Inflammatory macrophage treated with lipopolysaccharide for 1 hour (primary cell): ENCODE measurements at places on chromosomes 11 and 22.

GRCh38 chr11:15370495-15371147 is 255.9 kb downstream of the INSC start:
- no peak for DNase-seq

DNA sequence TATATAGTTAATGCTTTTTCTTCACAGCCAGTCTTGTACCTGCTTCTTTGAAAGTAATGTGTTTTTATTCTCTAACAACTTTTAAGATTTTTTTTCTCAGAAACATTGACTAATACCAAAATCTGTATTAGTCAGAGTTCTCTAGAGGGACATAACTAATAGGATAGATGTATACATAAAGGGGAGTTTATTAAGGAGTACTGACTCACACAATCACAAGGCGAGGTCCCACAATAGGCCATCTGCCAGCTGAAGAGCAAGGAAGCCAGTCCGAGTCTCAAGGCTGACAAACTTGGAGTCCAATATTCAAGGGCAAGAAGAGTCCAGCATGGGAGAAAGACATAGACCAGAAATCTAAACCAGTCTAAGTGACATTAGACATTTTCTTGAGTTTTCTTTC is 140.0 kb downstream of the RAB38 start:
- no peak for DNase-seq

DNA sequence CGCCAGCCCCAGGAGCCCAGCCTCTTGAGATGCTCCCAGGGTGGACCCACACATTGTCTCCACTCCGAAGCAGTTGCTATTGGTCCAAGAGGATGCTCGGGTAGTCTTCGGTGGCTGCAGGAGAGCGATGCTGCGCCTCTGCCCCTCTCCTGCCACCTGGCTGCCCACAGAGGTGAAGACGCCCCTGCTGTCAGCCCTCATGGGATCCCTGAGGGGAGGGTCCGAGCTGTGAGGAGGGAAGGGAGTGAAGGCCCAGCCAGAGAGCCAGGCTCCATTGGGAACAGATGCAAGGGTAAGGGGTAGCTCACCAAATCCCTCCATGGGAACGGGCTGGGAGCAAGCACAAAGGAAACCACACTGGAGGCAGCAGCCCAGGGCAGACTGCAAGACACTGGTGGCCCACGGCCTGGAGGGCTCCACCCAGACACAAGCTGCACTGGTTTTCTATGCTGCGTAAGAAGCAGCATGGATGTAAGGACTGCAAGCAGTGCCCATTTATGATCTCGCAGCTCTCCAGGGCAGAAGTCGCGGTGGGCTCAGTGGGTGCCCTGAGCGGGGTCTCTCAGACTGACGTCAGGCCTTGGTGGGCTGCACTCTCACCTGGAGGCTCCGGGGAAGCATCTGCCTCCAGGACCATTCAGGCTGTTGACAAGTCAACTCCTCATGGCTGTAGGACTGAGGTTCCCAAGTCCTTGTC is 15.7 kb downstream of the TSPAN32 start:
- no peak for DNase-seq

DNA sequence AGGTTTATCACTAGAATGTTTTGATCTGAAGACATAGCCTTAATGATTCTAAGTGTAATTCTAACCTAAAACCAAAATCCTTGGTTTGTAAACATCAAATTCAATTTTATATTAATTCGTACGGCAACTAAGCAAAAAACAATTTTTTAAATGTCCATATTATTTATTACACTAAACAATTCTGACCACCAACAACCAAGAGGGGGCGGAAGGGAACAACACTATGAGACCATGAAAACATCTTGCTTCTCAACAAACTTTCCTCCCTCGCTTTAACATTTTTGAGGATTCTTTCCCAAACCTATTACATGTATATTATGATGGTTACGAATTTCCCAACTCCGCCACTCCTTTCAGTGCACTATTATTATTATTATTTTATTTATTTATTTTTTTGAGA is 6.5 kb upstream of the UCP2 start:
- DNase-seq, result peak; percentile 13

- DNase-seq, result no peak
Observed at GRCh38 chr11:39772525-39773137, 1686.8 kb downstream of the LRRC4C start.

- no peak for DNase-seq
Observed at GRCh38 chr11:119337581-119338317, 2.9 kb downstream of the C1QTNF5 start.

GRCh38 chr11:126485021-126485792 is 129.7 kb downstream of the ST3GAL4 start:
- no peak for DNase-seq

GRCh38 chr22:23911318-23911980 is 17.3 kb downstream of the MIF start:
- no peak for DNase-seq

DNA sequence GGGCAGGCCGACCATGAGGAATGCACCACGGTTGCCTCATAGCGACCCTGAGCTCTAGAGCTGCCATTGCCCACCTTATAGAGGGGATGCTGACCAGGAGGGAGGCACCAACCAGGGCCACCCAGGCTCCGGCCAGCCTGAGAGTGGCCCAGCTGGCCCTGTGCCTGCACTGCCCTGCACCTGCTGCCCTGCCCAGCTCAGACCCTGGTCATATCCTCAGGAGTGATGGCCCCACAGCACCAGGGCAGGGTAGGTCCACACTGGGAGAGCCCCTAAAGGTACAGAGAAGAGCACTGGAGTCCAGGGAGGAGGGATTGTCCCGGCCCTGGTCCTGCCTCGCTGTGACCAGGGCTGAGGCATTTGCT is 127.8 kb downstream of the MED15 start:
- DNase-seq, result no peak

GRCh38 chr22:48226026-48227013 is 1463.9 kb downstream of the TBC1D22A start:
- no peak for DNase-seq

- DNase-seq, result peak; percentile 44
Observed at GRCh38 chr11:63536669-63537292, at the start of gene PLAAT4. Gene PLAAT4, plus strand, starts transcription at chr11:63536808. Its CDS starts 61 bp downstream, at chr11:63536869.

DNA sequence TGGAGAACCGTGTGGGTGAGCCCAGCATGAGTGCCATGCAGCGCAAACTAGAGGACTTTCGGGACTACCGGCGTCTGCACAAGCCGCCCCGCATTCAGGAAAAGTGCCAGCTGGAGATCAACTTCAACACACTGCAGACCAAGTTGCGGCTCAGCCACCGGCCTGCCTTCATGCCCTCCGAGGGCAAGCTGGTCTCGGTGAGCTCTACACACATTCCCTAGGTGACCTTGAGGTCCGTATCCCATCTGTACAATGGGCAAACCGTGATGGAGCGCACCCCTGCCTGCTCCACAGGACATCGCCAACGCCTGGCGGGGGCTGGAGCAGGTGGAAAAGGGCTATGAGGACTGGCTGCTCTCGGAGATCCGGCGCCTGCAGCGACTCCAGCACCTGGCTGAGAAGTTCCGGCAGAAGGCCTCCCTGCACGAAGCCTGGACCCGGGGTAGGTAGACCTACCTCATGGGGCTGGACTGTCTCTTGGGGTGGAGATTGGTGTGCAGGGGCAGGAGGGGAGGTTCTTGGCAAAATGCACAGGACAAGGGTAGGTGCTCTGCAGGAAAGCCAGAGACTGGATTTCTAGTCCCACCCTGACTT is 10.6 kb downstream of the CTSF start:
- no peak for DNase-seq

GRCh38 chr11:102882389-102883024 is 7.7 kb upstream of the MMP12 start:
- peak; percentile 83 for DNase-seq

DNA sequence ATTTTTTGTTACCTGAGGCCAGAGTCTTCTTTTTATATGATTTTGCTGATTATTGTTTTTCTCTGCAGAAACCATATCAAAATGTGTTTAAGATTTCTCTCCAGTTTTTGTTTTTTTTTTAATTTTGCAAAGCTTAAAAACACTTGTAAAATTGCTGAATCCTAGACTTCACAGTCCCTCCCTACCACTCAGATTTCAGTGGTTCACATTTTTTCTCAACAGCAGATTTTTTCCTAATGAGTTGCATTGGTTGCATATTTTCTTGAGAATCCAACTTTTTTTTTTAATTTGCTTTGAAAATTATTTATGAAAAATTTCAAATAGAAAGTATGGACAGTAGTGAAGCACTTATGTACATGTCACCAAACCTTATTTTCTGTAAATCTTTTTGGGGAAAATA is 5.8 kb downstream of the ARL14EP start:
- DNase-seq, result no peak

DNA sequence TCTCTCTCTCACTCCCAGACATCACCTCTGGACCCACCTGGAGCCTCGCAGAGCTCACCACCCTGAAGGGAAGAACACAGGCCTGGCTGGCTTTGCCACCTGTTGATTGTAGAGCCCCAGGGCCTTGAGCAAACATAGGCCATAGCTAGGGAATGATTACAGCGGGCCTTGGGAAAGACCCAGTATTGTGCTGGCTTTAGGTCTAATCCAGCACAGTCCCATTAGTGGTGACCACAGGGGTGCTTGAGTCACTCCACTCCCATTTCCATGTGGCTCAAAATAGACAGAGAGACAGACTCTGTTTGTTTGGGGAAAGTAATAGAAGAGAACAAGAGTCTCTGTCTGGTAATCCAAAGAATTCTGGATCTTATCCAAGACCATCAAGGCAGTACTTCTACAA is 42.7 kb upstream of the FAM181B start:
- no peak for DNase-seq

DNA sequence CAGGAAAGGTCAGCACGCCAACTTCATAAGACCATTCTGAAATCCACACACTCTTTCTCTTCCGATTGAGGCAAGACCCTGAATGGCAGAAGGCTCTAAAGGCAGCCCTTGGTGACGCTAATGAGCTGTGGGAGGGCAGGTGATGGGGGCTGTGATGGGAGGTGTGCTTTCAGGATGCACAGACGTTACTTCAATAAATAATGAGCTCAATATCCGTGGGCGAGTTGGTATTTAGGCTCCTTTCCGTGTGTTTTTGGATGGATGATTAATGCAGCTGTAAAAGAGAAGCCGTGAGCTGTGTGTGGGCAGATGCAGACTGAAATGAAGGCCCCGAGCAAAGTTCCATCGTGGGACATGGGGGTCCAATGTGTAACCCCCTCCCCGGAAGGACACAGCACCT is 130.6 kb upstream of the CSNK2A3 start:
- no peak for DNase-seq

DNA sequence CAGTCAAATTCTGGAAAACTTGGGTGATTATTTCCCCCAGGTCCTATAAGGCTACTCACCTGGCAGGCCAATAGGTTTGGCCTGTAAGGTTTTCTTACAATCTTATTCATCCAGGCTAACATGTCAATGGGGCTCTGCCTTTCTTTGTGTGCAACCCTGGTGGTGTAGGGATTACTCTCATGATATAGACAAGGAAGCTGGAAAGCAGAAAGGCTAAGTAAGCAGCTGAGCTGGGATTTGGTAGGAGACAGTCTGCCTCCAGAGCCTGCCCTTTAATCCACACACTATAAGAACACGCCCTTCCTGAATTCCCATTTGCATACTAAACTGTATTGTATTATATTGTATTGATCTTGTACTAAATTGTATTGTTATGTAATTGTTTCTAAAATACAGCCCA is 373.3 kb upstream of the CCDC90B start:
- DNase-seq, result no peak

DNA sequence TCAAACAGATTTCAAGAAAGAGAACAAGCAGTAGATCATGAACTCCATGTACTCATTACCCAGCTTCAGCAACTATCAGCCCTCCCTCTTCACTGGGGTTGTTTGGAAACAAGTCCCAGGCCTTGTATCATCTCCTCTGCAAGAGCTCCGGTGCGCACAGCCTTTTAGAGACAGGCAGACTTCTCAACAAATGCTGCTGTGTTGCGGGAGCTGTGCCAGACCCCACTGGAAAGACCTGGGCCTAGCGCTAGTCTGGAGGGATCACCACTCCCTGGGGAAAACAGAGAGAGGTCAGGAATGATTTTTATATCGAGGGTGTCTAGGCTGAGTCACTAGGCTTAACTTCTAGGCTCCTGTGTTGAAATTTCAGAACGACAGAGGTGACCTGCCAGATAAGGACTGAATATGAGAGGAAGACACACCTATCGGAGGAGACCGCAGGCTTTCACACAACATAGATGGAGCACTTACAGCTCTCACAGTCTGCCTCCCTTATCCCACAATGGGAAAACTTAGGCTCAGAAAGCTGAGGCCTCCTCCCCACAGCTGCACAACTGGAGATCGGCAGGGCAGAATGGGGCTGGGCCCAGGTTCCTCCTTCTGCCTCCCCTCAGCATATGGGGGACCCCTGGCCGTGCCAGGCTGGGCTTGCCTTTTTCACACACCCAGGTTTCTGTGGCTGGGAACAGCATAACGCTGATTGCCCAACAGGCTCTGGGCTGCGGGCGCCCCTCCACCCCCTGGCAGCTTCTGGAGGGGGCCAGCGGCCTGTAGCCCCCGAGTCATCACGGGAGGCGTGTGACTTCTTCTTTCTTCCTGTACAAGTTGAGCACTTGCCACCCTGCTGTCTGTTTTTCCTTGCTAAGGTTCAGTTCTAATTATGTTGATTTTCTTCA is 86.0 kb downstream of the PKNOX2 start:
- no peak for DNase-seq

DNA sequence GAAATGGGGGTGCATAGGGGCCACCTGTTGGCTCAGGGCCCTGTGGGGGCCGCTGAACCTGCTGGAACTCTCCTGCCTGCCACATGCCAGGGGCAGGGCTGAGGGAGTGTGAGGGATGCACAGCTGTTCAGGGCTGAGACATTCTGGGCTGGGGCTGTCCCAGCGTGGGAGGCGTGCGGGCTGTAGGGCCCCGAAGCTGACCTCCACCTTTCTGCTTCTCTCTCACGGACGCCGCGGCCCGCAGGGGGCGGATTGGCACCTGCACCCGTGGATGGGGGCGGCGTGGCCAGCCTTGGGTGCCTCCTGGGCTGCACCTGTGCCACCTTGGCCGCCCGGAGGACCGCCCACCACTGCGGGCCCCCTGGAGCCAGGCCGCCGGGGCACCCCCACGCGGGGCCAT is 4.1 kb downstream of the CCDC188 start:
- DNase-seq, result no peak

GRCh38 chr11:63738720-63739360 is 29.7 kb downstream of the ZFTA start:
- peak; percentile 65 for DNase-seq

- DNase-seq, result no peak
Observed at GRCh38 chr11:77446911-77447629, 26.8 kb downstream of the PAK1 start.

DNA sequence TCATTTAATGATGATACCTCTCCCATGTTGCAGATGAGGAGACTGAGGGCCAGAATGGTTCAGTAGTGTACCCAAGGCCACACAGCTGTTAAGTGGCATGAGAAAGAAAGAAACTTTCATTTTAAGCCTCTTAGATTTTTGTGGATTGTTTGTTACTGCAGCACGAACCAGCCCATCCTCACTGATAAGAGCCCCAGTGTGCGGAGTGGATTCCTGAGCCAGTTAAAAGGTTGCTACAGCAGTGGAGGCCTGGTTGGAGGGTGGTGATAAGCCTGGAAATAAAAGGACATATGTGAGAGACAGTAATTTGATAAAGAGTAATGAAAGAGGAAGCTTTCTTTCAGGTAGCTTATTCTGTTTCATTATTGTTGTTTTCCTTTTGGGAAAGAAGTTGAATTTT is 89.0 kb downstream of the ATXN10 start:
- no peak for DNase-seq

- DNase-seq, result peak; percentile 56
Observed at GRCh38 chr11:66408488-66409214, 12.2 kb upstream of the NPAS4 start.
